ENCODE measurements at places on chromosomes 2 and 18.

GRCh38 chr2:120503793-120504571, 158.0 kb downstream of the INHBB start:
- DNase-seq, result peak; percentile 27

DNA sequence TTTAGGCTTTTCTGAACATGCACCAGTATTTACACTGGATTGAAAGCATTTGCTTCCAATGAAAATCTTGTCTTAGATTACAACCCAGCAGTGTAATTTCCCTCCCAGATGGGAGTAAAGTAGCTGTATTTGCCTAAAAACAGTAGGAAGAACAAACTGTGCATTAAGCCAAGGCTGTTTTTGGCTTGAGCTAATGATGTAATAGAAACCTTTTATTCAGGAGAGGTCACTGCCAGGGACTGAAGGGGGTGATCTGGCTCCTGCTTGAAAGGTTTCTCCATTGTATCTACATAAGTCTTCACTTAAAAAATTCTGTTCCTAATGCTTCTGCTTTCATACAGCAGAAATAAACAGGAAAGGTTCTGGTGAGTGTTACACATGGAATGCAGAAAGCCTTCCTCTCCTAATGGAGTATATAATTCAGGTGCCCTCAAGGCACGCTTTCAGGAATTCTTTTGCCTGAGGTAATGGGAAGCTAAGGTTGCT, 74.4 kb downstream of the MEIS1 start:
- no peak for DNase-seq

DNA sequence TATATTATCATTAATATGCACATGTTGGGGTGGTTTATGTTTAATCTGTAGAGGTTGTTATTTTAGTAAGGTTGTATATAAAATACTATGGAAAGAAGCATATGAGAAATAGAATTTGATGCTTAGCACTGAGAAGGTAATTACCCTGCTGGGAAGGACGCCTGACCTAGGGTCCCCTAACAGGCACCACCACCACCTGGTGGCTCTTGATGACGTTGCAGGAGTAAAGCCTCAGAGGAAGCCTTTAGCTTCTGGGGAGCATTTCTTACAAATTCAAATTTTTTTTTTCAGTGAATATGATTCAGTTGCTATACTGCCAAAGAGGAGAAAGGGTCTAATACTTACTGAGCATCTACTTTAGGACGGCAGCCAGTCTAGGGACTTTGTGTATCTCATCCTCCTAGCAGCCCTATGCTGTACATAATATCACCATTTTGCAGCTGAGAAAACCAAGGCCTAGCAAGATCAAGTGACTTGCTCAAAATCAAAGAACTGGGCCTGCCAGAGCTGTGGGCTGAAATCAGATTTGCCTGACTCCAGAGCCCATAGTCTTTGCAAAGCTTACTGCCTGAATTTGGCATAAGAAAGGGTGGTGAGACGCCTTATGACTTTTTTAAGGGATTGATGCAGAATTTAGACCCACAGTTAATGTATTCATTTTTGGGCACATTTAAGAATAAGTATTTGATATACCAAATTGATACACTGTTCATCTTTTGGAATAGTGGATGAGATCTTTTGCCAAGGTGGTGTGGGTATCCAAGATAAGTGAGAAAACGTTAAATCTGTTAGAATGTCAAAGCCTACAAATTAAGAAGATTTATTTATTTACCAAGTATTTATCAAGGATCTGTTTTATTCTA, 78.8 kb upstream of the GAREM1 start:
- DNase-seq, result peak; percentile 51

GRCh38 chr2:240869956-240870875, 1.6 kb downstream of the AGXT start:
- no peak for DNase-seq

GRCh38 chr2:79097843-79098242, 10.1 kb upstream of the REG1B start:
- no peak for DNase-seq

GRCh38 chr2:214069254-214069653, 341.6 kb upstream of the VWC2L start:
- no peak for DNase-seq

GRCh38 chr18:70181015-70181414, 24.5 kb downstream of the RTTN start:
- no peak for DNase-seq

All from neuronal stem cell (in vitro differentiated cells).